ENCODE measurements at places on chromosomes 5 and 9.

- no peak for DNase-seq
These were observed 333.9 kb downstream of the DIRAS2 start for GRCh38 chr9:90308691-90309090.

- no peak for DNase-seq
These were observed 782 bp upstream of the CDC20B start for GRCh38 chr5:55173687-55174230.

GRCh38 chr5:57332361-57332760, 150.2 kb downstream of the ACTBL2 start:
- DNase-seq = no peak

GRCh38 chr5:57818397-57818796, 335.8 kb upstream of the ACTBL2 start:
- no peak for DNase-seq

Measured in breast epithelium (tissue), 4 donors.